ENCODE measurements at places on chromosomes 2 and 18.

GRCh38 chr2:118604811-118605210, 242.6 kb downstream of the EN1 start:
- DNase-seq = no peak

DNA sequence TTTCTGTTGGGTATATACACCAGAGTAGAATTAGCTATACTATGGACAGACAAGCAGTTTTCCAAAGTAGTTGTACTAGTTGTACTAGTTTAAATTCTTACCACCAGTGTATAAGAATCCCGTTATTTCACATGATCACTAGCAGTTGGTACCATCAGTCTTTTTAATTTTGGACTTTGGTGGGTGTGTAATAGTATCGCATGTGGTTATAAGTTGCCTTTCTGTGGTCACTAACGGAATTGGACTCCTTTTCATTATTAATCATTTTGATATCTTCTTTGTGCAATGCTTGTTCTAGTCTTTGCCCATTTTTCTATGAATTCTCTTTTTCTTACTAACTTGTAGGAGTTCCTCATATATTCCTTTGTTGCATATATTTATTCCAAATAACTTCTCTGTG, 89.8 kb downstream of the ASXL2 start:
- DNase-seq = no peak

DNA sequence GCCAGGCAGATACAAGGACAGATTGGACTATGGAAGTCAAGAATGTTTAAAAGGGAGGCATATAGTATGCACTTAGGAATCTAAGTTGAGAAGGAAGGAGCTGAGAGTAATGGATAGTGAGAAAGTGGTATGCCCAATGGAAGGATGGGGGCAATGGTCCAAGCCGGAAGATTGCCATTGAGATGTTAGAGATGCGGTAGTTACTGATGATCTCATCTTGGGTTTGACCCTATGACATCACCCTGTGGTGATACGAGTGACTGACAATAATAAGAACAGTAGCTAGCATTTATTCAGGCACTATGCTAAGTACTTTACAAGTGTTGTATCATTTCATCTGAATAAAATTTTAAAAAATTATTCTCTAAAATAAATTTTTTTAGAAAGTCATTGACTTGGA, 38.5 kb upstream of the ACMSD start:
- DNase-seq = no peak

DNA sequence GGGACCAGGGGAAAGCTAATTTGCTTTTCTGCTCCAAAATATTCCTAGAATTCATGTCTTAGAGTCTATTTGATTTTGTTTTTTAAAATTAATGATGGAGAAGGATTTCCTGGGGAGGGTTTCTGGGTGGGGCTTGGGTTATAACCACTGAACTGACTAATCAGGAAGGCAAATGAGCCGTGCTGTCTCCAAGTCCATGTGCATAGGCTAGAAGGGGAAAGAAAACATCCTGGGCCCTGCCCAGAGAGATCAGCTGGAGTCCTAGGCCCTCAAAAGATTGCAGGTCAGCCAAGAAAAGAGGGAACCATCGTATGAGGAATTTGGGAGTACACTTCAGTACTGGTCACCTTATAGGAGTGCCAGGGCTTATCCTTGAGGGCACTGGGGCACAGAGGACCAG, 480.2 kb upstream of the CELF4 start:
- DNase-seq = no peak

DNA sequence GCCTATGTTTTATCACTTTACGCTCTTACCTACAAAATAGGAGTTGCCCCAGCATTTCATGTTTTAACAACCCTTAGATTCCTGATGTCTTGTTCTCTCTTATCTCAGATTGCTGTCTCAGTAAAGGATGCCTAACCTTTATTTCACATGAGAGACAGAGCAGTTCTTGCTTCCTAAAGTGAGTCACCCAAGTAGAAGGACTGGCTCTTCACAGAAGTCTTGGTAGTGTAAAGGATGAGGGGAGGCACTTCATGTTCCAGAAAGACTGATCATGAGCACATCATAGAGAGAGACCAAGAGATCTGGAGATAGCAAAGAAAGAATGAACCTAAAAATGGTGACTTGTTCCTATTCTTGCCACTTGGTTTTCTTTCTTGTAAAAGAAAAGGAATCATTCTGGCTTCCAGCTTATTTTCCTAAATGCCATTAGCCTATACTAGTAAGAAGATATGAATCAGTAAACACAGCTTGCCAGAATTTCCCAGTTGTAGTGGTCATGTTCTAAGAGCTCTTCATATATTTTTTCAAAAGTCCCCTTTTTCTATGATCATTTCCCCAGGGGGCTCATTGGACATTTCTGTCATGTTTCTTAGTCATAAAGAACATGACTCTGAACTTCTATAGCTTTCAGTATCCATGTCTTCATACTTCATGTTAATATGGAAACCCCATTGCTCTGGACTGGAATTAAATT, 54.9 kb downstream of the MAPRE2 start:
- no peak for DNase-seq

GRCh38 chr2:79717364-79718007, 204.6 kb downstream of the CTNNA2 start:
- DNase-seq = no peak

DNA sequence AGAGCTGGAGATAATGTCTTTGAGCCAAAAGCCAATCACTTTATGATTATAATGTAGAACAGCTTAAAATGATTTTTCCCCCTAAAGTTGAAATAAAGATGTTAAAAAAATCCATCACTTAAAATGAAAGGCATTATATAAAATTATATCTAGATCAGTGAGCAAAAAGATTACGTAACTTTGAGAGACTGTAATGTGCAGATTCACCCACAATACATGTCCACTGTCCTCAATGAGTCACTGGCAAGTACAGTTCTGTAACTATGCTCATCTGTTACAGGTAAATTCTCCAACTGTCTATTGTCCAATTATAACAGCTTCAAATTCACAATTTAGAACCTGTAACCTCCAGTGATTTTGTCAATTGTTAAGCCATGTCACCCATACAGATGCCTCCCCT, 19.0 kb downstream of the FAM161A start:
- DNase-seq = no peak

- DNase-seq = no peak
These were observed 12.3 kb downstream of the ODC1 start for GRCh38 chr2:10435820-10436204.

- DNase-seq = no peak
These were observed 11.7 kb upstream of the MSH6 start for GRCh38 chr2:47771211-47771610.

GRCh38 chr18:70166668-70167067, 38.8 kb downstream of the RTTN start:
- DNase-seq = no peak

DNA sequence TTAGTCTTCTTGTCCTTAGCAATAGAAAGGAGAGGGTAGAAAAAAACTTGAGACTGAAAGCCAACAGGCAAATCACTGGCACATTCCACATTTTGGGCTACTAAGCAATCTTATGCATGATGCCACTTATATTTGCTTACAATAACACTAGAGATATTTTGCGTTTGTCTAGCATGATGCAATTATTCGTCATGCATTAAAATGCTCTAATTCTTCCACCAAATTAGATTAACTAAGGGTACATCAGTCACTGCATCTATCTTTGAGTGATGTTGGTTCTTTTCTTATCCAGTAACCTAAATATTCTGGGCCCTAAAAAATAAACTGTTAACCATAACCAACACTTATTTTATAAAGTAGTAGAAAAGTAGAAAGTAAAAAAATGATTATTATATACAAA, 1311.7 kb upstream of the CDH2 start:
- DNase-seq = no peak

DNA sequence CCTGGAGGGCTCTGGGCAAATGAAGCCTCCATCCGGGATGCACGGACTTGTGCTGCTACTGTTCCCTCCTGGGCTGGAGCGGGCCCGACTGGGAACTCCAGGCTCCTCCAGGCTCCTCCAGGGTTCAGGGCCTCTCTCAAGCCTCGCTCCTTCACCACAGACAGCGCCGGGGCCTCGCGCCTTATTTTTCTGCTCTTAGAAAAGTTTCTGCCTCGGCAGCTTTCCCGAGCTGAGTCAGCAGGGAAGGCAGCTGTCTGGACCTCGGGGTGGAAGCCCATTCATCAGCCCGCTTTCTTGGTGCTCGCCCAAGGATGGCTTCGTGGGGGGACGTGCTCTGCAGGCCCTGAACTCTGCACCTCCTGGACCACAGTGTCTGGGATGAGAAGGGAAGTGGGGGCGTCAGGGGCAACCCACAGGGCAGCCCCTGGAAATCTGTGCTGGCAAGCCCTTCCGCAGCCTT, 12.9 kb upstream of the TEX51 start:
- no peak for DNase-seq

DNA sequence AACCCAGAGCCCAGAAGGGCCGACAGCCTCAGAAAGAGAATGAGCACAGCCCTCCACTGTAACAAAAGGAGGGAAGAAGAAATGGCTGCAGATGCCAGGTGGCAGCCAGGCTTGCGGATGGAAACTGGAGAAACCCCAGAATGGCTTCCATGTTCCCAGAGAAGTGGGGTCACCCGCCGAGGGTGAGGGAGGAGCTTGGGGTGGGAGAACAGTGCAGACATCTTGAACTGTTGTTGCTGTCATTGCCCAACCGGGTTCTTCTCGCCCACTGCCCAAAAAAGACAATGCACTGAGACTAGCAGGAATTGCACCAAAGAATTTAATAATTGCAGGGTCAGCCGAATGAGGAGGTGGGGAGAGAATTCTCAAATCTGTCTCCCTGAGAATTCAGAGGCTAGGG, 223.2 kb upstream of the RAB6C start:
- DNase-seq = peak; percentile 29

DNA sequence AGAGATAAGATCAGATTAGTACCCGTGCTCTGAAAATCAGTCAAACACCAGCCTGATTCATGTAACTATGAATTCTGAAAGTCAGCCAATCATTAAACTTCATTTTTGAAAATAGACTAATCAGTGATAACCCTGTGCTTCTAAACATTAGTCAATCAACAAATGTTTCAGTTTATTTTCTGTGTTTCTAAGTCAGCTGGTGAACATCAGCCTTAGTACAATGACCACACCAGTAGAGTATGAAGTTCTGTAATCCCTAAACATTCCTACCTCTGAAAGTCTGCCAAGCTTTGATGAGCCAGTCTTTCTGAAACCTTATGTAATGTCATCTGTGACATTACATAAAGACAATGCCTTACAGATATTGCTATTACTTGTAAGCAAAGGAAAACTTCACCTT, 807.4 kb upstream of the CRIM1 start:
- DNase-seq = no peak

DNA sequence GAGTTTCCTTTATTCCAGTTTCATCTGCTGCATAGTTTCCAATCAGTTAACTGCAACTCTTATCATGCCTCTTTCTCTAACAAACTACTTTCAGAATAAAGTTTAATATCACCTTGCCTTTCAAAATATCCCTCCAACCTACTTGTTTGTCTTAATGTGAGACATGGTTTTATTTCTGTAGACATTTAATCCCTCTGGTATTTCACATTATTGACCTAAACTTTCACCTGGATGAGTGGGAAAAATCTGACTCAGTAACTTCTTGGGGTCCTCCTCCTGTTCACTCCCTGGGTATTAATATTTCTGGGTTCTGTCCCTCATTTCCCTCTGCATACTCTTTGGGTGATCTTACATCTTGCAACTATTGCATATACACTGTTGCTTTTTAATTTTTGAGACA, 27.9 kb downstream of the MSH6 start:
- no peak for DNase-seq

- no peak for DNase-seq
These were observed 59.3 kb downstream of the WDR75 start for GRCh38 chr2:189500456-189501160.

DNA sequence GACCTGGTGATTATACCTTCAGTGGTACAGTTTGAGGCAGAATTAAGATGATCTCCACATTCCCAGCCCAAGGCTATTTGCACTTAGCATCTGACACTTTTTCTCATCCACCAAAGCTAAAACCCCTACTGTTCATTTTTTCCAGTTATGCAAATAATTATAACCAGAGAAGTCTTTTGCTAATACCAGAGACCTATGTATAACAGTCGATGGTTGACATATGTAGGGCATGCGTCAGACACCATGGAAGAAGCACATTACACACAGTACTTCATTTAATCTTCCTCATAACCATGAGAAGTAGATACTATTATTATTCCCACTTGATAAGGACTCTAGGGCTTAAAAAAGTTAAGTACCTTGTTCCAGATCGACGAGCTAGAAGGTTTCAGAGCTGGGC, 36.5 kb downstream of the AP1S3 start:
- no peak for DNase-seq

DNA sequence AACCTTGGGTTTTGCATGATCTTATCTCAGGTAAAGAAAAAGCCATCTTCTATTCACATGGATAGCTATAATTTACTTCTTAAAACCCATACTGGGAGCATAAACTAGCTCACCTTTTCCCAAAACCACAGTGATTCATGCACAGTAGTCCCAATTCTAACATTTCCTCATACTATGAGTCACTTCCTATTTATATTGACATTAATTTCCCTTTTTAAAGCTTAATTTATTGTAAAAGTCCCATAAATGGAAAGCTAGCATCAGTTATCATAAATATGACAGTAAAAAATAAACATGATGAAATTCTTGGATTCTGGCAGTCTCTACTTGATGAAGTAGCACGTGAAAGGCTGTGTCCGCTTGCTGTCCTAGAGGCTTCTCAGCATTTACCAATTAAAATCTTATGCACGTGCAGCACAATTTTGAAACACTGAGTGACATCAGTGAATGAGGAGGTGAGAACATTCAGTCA, 180.1 kb downstream of the CDH2 start:
- no peak for DNase-seq

GRCh38 chr18:12282442-12283039, 25.5 kb upstream of the TUBB6 start:
- no peak for DNase-seq

GRCh38 chr2:96687711-96688640, 45.4 kb downstream of the FER1L5 start:
- no peak for DNase-seq

GRCh38 chr2:171893824-171894611, at the start of gene SLC25A12:
Gene SLC25A12 (minus strand): TSS chr2:171894244. CDS start chr2:171894214, 30 bp downstream.
- DNase-seq = peak; percentile 80

DNA sequence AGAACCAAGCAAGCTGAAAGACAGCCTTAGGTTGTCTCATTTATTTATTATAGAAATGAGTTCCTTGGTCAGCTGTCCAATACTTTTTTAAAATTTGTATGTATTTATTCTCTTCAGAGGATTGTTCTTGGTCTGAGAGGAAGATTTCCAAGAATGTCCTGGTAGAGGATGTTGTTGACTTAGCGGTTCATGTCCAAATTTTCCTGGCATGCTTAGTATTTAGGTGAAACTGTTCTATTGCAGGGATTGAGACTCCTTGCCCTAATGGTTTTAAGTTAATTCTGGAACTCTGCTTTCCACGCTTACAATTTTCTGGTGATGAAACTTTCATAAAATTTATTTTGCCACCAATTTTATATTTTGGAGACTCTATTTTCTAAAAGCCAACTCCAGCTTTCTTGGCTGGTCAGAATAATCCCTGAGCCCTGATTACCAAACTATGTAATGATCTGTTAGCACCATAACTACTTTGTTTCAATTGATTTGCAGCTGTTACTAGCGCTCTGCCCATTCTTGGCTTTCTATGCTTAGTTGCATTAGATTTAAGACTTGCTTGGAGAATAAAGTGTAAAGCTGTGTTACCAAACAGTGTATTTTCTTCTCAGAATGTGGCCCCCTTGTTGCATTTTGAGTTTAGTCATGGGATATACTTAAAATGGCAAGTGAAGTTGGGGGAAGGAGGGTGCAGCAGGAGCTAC, 1868.8 kb upstream of the CELF4 start:
- DNase-seq = no peak

- no peak for DNase-seq
These were observed 348.7 kb upstream of the GALNT5 start for GRCh38 chr2:156908825-156909224.

- no peak for DNase-seq
These were observed 29.3 kb downstream of the BCL2L11 start for GRCh38 chr2:111149882-111150455.

GRCh38 chr2:25343187-25343825, 1.6 kb upstream of the DNMT3A start:
- no peak for DNase-seq
